ENCODE measurements at places on chromosomes 16 and 17.
A peak's percentile ranks its signal among the peaks of the same experiment; 100 is the strongest.

DNA sequence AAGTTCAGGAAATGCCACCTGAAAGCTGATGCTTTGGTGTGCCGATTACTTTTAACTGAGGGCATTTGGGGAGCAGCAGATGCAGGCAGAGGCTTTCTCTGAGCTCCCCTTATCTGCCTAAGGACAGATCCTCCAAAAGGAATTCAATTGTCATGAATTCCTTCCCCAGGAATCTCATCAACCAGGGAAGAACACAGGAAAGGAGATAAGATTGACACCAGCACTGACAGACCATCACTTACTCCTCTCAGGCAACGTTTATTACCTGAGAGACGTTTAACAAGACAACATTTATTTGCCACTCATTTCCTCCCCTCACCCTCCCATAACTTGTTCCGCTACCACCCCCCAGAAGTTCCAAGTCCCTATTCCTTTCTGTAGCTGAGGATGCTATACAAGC is 17.6 kb upstream of the CDRT4 start:
- DNase-seq: no peak

GRCh38 chr17:51725185-51725584 is 433.3 kb downstream of the CA10 start:
- DNase-seq: no peak

DNA sequence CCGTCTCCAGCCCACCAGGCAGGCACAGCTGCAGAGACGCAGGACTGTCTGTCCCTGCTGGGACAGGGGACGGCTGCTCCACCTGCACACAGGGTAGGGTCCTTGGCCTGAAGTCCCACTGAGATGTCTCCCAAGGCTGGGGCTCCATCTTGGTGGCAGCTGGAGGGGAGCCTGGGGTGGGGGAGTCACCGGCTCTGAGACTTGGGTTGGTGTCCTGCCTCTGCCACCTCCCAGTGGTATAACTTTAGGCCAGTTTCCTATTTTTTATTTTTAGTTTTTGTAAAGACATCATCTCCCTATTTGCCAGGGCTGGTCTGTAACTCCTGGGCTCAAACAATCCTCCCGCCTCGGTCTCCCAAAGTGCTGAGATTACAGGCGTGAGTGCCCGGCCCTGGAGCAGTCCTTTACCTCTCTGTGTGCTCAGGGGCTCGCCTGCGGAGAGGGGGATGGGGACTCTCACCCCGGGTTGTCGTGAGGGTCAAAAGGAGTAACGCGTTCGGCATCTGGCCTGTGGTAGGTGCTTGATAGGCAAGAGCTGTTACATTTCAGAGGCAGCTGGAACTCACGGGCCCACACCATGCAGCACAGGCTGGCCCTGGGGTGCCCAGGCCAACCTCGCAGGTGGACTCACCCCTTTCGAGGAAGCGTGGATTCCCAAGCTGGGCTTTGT is 46.6 kb upstream of the DOC2B start:
- no peak for DNase-seq

DNA sequence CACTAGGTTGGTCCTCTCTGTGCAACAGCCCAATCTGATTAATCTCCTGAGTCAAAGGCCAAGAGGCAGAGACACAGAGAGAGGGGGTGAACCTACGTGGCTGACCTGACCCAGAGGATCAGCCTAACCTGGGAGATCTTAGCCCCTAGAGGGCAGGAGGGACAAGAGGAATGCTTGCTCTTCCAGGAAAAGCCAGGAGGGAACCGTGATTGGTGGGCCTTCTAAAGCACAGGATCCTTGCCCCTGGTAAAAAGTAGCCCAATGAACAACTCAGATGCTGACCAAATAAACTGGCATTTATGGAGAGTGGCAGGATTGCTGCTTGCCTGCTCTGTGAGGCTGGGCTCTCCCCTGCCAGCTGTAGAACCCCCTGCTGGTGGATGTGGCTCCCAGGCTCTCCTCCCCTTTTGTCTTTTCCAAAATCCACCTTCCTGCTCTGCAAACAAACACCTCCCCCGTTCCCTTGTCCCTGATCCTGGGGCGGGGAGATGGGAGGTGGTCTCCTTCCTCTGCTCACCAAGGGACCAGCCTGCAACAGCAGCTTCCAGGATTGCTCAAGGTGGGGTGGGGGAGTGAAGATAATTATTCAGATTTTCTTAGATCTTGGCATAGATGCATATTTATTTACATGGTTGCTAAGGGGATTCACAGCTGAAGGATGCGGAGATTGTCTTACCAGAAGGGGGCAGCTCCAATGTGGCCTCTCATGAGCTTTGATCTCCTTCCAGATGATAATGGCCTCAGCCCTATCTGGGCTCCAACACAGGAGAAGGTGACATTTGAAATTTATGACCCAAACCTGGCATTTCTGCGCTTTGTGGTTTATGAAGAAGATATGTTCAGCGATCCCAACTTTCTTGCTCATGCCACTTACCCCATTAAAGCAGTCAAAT is 71.9 kb downstream of the SDR42E1 start:
- DNase-seq: peak; percentile 71

- no peak for DNase-seq
Observed at GRCh38 chr16:85046931-85047866, 19.6 kb downstream of the KIAA0513 start.

Data from H1 (cell line).